ENCODE measurements at places on chromosomes 16 and 17.
A peak's percentile ranks its signal among the peaks of the same experiment; 100 is the strongest.

DNA sequence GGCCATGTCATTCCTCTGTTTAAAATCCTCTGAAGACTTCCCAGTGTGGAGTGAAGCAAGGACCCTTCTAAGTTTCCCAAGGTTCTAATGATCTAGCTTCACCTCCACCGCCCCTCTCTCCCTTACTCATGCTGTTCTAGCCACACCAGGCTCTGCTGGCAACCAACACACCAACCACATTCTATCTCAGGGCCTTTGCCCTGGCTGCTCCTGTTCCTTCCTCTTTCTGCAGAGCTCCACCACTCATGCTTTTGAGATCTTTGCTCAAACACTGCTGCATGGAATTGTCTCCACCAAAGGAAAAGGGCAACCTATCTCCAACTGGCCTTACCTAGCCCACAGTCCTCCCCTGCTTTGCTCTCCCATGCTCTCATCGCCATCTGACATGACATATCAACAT, 128.7 kb downstream of the XYLT1 start:
- DNase-seq, result no peak

- DNase-seq, result no peak
Observed at GRCh38 chr16:58481931-58482330, 18.0 kb upstream of the NDRG4 start.

- DNase-seq, result no peak
Observed at GRCh38 chr16:22380529-22380928, 6.1 kb upstream of the CDR2 start.

GRCh38 chr16:51996516-51996915, 550.4 kb downstream of the TOX3 start:
- no peak for DNase-seq

DNA sequence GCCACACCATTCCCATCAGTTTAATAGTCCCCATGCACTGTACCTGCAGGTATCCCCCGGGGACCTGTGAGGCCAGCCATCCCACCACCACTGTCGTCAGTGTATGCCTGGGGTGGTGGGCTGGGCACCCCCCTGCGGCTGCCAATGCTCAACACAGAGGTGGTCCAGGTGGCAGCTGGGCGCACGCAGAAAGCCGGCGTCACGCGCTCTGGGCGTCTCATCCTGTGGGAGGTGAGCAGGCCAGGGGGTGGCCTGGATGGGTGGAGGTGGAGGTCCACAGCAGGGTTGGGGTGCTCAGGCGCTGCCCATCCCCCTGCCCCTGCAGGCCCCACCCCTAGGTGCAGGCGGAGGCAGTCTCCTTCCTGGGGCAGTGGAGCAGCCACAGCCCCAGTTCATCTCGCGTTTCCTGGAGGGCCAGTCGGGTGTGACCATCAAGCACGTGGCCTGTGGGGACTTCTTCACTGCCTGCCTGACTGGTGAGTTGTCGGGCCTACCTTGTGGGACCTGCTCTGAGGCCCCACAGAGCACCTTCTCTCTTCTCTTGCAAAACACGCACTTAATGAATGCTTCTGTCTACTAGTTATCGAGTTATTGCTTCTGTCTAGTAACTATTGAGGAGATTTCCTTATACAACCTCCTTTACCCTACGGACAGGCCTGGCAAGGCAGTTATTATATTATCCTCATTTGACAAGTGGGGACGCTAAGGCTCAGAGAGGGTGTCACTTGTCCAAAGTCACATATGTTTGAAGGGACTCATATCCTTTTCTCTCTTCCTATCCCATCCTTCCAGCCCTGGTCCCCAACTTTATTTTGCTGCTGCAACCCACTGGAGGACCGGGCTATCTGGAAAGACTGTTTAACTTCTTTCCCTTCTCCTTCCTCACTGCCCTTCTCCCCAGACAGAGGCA, 5.8 kb upstream of the TRAF4 start:
- DNase-seq, result no peak

- no peak for DNase-seq
Observed at GRCh38 chr16:12572316-12572985, 231.2 kb downstream of the CPPED1 start.

- DNase-seq, result no peak
Observed at GRCh38 chr17:78641243-78641642, 64.0 kb upstream of the DNAH17 start.

- DNase-seq, result no peak
Observed at GRCh38 chr17:81334391-81334901, 39.3 kb upstream of the SLC38A10 start.

- peak; percentile 63 for DNase-seq
Observed at GRCh38 chr17:7238420-7239090, 702 bp downstream of the PHF23 start.

GRCh38 chr16:81401035-81401950, 43.3 kb upstream of the CMIP start:
- DNase-seq, result no peak

DNA sequence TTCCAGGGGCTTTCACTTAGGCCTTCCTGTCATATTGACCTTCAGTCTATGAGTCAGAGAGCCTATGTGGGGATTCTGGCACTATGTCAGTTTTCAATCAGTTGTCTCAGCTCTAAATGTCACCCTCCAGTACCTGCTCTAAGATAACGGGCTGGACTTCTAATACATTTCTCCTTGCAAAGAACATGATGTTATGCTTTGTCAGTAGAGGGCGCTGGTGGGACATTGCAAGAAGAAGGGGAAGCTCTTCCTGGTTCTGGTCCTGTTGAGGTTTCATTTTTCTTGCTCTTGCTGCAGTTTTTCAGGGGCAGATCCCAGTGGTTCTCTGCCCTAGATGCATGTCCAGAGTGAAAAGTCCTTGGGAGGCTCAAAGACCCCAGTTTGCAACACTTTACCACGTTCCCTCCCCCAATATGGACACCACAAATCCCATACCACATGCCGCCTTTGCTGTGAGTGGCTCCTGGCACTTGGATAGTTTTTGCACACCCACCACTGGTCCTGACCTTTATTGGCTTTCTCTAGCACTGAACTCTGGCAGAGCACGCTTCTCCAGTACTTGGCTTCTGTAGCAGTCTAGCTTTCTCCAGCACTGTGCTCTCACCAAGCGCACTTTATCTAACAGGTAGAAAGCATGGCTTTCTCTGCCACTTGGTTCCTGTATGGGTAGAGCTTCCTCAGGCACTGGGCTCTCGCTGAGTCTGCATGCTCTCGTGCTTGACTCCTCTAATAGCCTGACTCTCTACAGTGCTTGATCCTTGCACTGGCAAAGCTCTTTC, 49.0 kb downstream of the BCL7C start:
- peak; percentile 77 for DNase-seq

GRCh38 chr16:47057630-47057993, 84.1 kb upstream of the DNAJA2 start:
- DNase-seq, result no peak

GRCh38 chr17:7419819-7420610, at the start of gene SPEM1:
TSS of gene SPEM1 (plus strand) at chr17:7420324. CDS start at chr17:7420385, 61 bp downstream.
- DNase-seq, result no peak

DNA sequence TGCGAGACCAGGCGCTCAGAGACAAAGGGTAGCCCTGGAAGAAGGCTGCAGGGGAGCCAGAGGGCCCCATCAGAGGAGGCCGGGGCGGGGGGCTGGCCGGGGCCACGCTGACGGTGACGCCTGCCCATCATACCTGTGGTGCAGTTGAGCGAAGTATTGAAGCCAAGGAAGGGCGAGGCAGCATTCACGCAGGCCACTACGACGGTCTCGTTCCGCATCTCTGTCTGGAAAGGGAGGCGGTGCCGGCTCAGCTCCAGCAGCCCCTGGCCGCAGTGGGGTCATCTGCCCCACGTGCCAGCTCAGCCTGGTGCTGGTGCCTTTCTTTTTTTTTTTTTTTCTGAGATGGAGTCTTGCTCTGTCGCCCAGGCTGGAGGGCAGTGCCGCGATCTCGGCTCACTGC, 4.9 kb upstream of the MRPL28 start:
- DNase-seq, result no peak

DNA sequence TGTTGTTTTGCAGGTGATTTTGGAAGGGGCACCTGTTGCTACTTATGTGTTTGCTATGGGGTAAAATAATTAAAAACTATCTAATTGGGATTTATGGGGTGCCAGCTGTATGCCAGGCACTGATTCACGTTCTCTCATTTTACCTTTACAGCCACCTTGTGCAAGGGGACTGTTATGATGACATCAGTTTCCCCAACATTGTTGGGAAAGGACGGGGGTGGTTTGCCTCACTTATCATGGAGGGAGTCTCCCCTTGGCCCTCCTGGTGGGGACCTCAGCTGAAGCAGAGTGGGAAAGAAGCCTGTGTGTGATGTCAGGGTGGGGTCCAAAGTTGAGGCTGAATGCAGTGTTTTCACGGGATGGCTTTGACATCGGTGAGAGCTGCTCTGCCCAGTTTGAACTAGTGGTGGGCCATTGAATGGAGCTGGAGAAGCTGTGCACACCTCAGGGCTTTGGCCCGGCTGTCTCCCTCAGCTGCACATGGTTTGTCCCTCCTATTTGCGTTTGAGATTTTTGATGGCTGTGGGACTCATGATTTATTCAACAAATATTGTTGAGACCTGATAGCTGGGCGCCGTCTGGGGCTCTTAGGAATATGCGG, 36.1 kb downstream of the CMIP start:
- no peak for DNase-seq

DNA sequence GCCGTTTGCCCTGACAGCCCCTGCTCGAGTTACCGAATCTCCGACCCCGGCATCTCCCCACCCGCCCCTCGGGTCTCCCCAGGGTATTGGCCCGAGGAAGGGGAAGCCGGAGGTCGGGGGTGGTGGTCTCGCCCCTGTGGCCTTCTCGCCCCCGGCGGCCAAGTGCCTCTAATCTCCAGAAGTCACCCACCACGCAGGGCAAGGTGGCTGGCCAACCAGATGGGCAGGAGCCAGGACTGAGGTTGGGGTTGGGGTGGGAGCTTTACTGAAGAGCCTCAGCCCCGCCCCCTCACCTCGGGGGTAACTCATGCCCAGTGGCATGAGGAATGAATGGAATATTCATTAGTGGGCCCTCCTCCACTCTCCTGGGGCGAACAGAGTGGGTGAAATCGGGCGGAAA, 637 bp downstream of the DHRS11 start:
- no peak for DNase-seq

DNA sequence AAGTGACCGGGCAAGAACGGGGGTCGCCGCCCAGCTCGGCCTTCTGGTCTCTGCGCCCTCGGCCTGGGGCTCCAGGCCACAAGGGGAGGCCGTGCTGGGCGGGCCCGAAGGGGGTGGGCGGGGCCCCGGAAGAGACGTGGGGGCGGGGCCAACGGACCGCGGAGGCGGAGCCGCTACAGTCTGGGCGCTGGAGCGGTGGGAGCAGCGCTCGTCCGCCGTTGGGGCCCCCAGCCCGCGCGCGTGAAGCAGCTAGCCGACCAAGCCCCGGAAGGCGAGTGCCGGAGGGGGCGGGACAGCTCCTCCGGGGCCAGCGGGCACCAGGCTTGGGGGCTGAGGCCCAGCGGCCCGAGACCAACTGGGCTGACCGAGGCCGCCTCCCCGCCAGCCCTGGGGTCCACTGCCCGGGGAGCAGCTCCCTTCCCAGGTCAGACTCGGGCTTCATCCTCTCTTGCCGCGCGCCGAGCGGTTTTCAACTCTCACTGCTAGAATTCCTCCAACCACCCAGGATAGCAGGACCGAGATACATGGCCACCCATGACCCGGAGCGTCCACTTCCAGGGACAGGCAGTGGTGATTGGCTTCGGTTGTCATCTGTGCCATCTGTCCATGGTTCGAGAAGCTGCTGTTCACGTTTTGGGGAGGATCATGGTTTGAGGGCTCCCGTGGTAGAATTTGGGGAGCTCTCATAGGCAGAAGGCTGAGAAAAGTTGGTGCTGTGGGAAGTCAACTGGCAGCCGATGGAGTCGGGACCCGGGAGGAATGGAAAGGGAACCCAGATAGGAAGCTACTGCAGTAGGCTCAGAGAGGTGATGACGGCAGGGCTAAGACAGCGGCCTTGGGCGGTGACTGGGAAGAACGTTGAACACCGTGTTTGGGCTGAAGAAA, 44.6 kb upstream of the LCMT1 start:
- DNase-seq, result peak; percentile 87

- DNase-seq, result no peak
Observed at GRCh38 chr16:87044829-87045228, 272.4 kb downstream of the C16orf95 start.

GRCh38 chr16:67229906-67230808, 3.2 kb downstream of the TMEM208 start:
- DNase-seq, result no peak

DNA sequence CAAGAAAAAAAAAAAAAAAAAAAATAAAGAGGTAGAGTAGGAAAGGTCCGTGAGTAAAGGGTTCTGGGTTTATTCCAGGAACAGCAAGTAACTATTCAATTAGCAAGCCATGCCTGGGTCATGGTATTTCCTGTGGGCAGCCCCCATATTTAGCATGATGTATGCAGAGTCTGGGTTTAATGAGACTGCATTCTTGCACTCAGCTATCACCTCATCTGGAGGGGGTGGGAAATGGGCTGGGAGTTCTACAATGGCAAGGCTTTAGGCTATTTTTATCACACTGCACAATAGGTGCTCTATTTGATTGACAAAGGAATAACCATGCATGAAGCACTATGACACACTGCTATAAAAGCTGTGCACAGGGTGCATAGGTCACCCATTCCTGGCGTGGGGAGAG, 104.0 kb upstream of the CCL2 start:
- DNase-seq, result no peak

DNA sequence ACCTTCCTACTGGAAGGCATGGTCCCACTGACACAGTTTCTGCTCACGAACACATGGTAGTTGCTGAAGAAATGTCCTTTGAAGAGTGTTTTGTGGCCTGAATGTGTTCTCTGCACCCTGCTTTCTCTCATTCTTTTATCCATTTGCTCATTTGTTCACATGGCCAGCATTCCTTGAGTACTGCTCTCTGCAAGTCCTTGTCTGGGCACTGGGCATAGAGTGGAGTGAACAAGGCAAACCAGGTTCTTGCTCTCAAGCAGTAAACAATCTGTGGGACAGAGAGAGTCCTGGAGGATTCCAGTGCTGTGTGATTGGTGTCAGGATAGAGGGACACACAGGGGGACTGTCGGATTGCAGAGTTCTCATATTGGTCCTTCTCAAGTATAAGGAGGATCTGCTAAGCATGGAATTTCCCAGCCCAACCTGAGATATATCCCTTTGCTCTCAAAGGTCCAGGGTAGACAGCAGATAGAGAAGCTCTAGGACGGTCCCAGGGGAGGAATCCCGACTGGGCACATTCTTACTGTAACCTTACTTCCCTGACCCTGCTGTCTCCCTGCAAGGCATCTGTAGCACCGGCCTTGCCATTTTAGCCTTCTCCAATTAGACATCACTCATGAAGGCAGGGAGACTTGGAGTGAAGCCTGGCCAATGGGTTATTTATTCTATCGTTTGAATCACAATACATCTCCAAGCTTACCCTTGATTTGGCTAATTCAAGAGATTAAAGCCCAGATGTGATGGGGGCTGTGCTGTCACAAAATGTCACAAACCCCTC, 32.3 kb downstream of the ARL4D start:
- DNase-seq, result no peak

DNA sequence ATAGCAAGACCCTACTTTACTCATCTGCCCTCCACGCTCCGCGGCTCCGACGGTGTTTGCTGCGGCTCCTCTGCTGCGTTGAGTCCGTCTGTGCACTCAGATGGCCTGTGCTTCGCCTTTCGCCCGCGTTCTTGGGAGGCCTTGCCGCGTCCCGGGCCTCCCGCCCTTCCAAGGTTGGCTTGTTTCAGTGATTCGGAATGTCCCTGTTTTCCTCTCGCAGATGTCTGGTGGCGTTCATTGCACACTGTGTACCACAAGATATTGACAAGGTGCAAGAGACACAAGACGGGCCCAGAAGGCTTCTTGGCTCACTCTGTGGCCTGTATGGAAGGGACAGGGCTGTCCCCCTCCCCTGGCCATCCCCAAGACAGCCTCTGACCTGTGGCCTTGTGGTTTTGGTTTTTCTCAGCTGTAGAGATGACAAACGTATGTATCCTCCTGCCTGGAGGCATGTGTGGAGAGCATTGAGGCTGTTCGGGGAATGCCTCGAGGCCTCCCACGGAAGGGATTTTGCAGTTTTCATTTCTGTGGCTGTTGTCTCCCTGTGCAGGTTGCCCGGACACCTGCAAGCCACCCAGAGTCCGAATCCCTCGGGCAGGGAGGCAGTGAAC, 15.4 kb downstream of the MGRN1 start:
- no peak for DNase-seq

All from activated T-cell treated with anti-CD3 and anti-CD28 coated beads, Interleukin-2, amount 50 U/mL, for 48 hours (primary cell).